Amniotic stem cell (primary cell): ENCODE measurements at places on chromosomes 3 and 15.

DNA sequence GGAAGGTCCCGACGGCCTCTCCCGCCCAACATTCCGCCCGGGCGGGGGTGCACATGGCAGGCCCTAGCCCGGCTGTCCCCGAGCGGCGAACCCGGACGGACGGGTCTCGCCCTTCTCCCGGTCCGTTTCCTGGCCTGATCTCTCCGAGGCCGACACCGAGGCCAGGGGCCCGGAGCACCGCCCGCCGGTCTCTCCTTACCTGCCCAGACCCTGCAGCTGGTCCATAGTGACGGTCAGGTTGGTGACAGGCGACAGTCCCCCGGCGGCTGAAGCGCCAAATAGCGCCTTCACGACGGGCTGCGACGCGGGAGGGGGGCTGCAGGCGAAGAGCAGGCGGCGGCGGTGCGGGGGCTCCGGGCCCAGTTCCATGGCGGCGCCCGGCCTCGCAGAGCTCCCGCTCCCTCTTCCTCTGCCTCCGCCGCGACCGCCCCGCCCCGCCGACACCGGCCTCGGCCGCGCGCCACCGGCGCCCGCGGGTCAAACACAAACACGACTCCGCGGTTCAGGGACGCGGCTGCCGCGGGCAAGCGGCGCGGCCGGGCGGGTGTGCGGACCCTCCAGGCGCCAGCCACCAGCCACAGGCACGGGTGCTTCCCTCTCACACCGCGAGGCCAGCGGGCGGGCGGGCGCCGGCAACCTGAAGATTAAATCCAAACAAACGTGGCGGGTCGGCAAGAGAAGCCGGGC is 495 bp downstream of the CDC25A start:
- no peak for DNase-seq

DNA sequence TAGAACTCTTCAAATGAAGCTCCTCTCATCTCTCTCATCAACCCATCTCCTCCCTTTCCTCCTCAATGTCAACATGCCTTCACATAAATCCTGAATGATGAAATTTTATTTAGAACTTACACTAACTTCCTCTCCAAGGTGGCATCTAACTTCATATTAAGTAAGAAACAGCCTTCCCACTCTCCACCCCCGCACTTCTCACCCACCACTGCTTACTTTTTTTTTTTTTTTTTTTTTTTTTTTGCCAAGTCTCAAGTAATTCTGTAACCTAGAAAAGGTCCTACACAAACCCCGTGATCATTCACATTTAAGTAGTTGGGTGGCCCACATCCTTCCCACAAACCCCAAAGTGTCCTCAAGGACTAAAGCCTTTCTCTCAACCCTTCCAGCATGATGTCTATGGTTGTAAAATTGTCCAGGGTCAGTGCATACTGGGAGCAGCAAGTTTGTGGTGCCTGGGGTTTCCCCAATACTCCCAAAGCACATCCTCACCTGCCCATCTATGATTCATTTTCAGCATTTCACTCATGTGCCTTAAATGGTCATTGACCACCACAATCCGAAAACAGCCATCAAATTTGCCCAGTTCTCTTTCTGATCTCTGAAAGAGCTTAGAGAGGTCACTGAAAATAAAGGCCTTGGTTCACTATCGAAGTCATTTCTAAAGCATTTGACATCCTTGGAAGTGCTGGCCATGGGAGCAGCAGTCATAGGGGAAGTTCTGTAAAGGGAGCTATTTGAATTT is 47.2 kb downstream of the CD86 start:
- DNase-seq = no peak

DNA sequence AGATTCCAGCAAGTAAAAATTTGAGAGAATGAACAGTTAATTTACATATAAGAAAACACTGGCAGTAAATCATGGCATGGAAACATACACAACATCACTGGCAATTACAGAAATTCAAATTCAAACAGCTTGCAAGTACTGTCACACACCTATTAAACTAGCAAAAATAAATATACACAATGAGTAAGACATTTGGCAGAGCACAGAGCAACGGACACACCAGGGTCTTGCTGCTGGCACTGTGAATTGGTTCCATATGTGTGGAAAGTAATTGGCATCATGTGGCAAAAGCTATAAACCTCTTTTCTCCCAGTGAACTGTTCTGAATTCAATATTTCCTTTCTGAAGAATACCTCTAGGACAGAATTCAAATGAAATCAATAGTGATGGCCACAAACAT is 78.3 kb downstream of the LRRK1 start:
- DNase-seq = no peak

GRCh38 chr15:45136378-45136764 is 6.6 kb downstream of the DUOX1 start:
- no peak for DNase-seq

GRCh38 chr15:51624022-51624421 is 1.5 kb upstream of the DMXL2 start:
- no peak for DNase-seq

- no peak for DNase-seq
Measured at GRCh38 chr3:129415830-129416229, 12.6 kb downstream of the EFCAB12 start.

GRCh38 chr3:159994182-159994581 is 5.5 kb downstream of the IL12A start:
- no peak for DNase-seq

DNA sequence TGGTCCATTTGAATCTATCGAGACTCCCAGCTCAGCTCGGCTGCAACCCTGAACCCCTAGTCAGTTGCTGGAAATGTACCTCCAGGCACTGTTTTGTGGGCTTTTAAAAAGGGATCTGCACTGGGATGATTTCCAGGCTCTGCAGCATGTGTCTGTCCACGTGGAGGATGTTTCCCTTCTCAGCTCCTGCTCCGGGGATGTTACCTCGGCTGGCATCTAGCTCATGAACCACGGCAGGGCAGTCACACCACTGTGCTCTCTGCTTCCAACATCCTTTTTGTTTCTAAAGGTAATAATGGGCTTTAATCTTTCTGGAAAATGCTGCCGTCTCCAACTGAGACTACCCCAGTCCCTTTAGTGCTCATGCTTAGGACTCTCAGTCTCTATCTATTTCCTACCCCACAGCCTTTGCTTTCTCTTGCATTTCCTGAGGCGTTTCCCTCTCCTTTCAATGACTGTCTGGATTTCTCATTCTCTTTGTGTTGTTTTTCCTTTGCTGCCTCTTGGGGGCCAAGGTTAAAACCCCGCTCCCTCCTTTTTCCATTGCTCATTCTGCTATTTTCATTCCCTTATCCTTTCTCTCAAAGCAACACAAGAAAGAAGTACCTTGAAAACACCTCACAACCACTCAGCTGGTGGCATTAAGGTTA is 42.9 kb upstream of the AKAP13 start:
- DNase-seq = no peak

DNA sequence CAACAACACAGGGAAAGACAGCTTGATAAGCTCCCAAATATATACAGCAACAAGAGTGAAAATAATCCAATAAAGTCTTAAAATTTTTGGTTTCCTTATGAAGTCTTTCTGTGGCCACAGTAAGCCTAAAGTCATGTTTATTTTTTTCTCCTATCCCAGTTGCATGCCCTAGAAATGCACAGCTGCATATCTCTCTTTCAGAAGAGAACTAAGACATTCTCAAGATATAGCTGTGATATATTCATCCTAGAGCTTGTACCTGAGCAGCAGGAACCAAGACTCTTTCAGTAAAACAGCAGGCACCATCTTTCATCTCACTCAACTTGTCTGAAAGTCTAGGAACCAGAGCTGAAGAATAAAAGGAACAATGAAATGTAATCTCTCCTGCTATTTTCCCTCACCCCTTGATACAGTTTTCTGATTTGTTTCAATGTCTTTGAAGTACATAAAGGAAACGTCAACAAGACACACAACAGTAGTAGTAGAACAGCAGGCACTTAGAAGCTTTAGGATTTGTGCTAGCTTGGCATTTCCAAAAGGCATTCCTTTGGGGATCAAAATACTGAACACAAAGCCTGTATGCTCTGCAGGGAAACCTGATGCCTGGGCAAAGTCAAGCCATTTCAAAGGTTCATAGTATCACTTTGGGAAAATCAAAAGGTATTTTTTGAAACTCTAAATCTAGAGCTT is 536.8 kb downstream of the PYDC2 start:
- no peak for DNase-seq

DNA sequence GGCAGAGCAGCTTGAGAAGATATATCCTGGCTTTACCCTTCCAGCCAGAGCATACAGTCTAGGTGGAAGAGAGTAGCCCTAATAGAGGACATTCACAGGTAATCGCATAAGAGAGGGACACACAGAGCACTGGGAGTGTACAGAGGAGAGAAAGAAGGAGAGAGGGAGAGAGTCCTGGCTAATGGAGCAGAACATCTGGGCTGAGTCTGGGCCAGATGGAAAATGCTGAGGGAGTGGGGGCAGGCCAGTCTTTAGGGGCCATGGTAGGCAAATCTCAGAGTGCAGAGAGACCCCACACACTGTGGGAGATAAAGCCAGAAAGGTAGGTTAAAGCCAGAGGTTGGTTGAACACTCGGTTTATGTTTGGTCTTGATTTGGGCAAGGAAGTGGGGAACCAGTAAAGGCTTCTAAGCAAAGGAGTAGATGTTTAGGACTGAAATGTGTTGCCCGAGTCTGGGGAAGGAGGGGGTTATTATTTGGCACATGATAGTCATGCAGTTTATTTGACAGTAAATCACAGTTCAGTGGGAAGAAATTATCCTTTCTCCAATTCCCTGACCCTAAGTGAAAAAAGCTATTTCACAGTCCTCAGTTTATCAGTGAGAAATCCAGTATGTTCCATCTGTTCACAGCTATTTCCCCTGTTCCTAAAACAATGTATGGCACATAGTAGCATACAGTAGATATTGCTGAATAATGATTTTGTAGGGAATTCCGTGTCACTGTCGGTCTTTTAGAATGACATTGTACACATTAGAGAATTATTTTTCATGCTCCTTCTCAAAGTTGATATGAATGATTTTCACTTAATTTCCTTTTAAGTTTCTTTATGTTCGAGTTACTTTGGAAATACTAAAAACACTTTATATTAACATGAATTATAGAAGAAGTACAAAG is 45.7 kb downstream of the PDHB start:
- no peak for DNase-seq

- DNase-seq = no peak
Measured at GRCh38 chr3:190404715-190405114, 16.8 kb downstream of the CLDN16 start.

DNA sequence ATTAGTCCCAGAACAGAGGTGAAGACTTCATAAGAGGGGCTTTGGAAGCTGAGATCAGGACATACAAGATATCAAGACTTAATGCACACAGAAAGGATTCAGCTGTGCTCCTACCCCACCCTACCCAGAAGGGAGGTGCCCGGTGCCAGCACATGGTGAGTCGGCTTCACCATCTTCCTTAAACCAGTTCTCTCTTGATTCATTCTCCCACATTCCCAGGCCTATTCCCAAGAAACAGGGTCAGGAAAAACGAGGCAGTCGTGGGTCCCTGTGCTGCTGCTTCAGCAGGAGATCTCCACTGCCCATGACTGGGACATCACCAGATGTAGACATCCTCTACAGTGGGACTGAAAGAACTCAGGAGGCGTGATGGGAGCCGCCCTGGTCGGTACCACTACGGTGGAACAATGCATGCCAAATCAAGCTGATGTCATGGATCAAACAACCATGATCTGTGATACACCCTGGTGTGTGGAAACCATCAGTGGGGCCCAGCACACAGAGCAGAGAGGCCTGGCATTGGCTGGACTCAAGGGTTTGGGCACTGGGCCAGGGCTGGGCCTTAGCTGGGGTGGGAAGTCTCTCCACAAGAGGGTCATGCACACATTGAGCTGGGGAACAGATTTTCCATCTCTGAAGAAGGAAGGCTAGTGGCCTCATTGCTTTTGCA is 41.9 kb downstream of the CCDC12 start:
- no peak for DNase-seq

GRCh38 chr3:137013951-137014688 is 56.3 kb downstream of the IL20RB start:
- peak; percentile 45 for DNase-seq

DNA sequence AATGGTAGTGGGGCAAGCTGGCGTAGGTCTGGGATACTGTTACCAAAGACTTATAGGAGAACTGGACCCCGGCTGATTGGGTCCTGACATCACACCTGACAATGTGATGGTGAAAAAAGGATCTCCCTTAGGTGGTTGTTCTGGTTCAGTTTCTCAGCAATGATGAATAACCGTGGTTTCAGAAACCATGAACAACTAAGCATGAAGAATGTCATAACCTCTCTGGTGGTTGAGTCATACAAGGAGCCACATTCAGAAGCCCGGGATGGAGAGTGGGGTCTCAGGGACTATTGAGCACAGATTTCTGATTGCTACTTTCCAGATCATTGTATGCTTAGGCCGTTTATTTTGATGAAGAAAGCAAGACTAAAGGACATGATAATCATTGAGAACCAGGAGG is 17.4 kb downstream of the GPR160 start:
- DNase-seq = no peak

- DNase-seq = no peak
Measured at GRCh38 chr15:74414603-74415338, 19.0 kb downstream of the SEMA7A start.

DNA sequence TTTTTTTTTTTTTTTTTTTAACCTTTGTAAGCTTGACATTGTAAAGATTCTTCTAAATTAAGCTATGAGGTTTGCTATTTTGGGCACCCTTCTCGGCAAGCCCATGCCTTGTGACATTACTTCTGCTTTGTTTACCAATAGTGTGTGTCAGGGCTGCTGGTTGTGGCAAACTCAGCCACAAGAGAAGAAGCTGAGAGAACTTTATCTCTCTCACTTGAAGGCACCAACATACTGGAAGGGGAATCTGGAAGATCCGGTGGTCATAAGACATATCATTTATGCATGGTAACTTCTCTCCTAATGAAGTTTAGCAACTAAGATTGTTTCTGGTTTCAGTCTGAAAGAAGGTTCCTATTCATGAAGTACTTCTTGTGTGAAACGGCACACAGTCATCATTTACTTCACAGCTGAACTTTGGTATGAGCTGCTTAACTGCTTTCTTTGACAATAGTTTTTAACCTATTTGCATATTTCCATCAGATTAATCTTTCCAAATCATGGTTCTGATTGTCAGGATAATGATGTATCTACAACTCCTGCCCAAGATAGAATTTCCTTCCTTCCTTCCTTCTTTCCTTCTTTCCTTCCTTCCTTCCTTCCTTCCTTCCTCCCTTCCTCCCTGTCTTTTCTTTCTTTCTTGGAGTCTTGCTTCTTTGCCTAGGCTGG is 189.3 kb downstream of the NFKBIZ start:
- no peak for DNase-seq

DNA sequence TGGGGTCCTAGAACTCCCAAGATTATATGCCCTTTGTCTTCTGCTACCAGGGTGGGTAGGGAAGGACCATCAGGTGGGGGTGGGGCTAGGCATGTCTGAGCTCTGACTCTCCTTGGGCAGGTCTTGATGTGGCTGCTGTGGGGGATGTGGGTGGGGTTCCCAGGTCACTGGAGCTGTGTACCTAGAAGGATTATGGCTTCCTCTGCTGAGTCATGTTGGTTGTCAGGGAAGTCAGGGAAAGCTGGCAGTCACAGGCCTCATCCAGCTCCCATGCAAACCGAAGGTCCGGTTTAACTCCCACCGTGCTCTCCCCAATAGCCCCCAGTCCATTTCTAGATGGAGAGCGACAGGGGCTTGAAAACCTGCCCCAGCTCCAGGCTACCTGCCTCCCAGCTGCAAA is 35.2 kb downstream of the EID1 start:
- no peak for DNase-seq

GRCh38 chr3:79410617-79411016 is 357.2 kb downstream of the ROBO1 start:
- DNase-seq = no peak
